Stimulated activated CD8-positive, alpha-beta memory T cell treated with anti-CD3 and anti-CD28 coated beads, Interleukin-15, amount 100 ng/mL, for 24 hours (primary cell): ENCODE measurements at places on chromosomes 13 and 19.

DNA sequence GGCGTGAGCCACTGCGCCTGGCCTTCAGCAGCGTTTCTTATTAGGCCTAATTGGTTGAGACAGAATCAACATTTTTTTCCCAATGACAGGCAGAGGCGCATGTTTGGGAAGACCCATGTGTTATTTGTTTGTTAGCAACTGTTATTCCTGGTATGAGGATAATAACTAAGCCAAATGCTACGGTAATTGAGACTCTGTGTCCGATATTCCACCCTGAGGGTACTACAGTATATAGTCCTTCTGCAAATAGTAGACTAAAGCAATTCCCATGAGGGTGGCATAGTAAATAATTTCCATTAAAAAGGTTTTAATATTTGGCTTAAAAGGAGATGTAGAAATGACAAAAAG is 18.4 kb upstream of the CCL25 start:
- DNase-seq = no peak

- no peak for DNase-seq
These were observed 617.2 kb downstream of the SLITRK5 start for GRCh38 chr13:88288326-88288725.

- no peak for DNase-seq
These were observed 216.3 kb upstream of the PRR20A start for GRCh38 chr13:56924401-56924800.

DNA sequence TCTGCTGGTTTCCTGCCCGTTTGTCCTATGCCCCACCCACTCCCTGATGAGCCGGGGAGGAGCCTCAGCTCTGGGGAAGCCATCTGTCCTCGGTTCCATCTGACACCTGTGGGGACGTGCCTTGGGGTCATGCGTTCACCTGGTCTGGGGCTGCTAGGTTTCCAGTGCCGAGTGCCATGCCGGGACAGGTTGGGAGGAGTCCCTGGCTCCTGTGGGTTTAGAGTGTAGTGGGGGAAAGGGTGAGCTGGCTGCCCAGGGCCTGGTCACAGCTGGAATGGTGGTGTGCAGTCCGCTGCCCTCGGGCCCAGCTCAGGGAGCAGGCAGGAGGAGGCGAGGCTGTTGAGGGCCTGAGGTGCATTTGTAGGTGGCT is 2.5 kb downstream of the KDM4B start:
- DNase-seq = no peak

DNA sequence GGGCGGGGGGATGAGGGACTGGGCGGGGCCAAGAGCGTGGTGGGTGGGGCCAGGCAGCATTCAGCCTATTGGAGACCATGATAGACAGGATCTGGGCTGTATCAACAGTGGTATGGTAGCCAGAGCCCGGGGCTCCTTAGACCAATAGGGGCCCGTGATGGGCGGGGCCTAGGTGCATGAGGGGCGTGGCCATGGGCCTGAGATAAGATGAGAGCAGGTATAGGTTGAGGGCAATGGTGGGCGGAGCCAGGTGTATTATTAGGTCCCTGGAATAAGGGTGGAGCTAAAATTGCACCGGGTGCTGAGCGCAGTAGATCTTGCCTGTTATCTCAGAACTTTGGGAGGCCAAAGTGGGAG is 5.3 kb downstream of the ABCA7 start:
- no peak for DNase-seq

GRCh38 chr13:45412274-45413049 is 5.7 kb downstream of the SLC25A30 start:
- DNase-seq = no peak
